ENCODE measurements at places on chromosomes 6 and 20. TPM values are rescaled to one million over a fixed set of nuclear protein-coding genes. Genes with fewer than 3 reads are reported as not detected.

KAT14 gene
- 1.7 TPM for total RNA-seq

TRIM10 gene
- not detected for total RNA-seq

OPN5 gene
- not detected for total RNA-seq

SOX18 gene
- 244 TPM for total RNA-seq

SRSF12 gene
- 0.53 TPM for total RNA-seq

THBD gene
- total RNA-seq = 326 TPM

GPR6 gene
- total RNA-seq = not detected

FRK gene
- 8.4 TPM for total RNA-seq

SLC22A7 gene
- total RNA-seq = 1.8 TPM

PRDM13 gene
- total RNA-seq = not detected

OOEP gene
- total RNA-seq = not detected

RBM24 gene
- total RNA-seq = 5.4 TPM

KCNK5 gene
- 2.6 TPM for total RNA-seq

HEY2 gene
- 0.32 TPM for total RNA-seq

BPIFB2 gene
- not detected for total RNA-seq

ME1 gene
- total RNA-seq = 8.4 TPM

UFL1 gene
- 15.4 TPM for total RNA-seq

OTOR gene
- total RNA-seq = not detected

ZBTB24 gene
- 10.2 TPM for total RNA-seq

GRM1 gene
- not detected for total RNA-seq

PDSS2 gene
- total RNA-seq = 0.85 TPM

RAET1G gene
- total RNA-seq = not detected

SLC16A10 gene
- 7.8 TPM for total RNA-seq

CST4 gene
- not detected for total RNA-seq

TMEM217 gene
- total RNA-seq = not detected

MCHR2 gene
- not detected for total RNA-seq

SNAP91 gene
- 0.64 TPM for total RNA-seq

NFYA gene
- 10.4 TPM for total RNA-seq

PPIL6 gene
- total RNA-seq = 0.11 TPM

TAF11 gene
- total RNA-seq = 0.85 TPM

NFATC2 gene
- total RNA-seq = 7.9 TPM

C6orf58 gene
- total RNA-seq = not detected

RAMACL gene
- total RNA-seq = not detected

C6orf141 gene
- total RNA-seq = not detected
